ENCODE measurements at places on chromosomes 6 and 20.

- DNase-seq: no peak
These were observed 31.9 kb downstream of the DUSP22 start for GRCh38 chr6:324116-324728.

DNA sequence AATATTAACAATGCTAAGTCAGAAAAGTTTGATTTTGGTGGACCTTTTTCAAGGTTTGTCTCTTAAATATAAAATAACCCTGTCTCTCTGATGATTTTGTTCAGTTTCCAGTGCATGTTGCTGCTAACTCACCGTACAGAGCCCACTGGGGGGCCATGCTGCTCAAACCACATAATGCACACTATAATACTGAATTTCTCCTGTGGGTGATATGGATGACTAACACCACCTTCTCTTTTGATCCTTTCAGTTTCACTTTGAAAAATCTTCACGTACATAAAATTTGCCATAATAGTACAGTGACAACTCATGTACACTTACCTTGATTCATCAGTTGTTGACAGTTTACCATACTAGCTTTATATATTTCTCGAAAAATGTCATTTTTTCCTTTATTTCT is 506.6 kb upstream of the MAN1A1 start:
- peak; percentile 30 for DNase-seq

GRCh38 chr6:42045538-42046460 is 4.5 kb upstream of the TAF8 start:
- peak; percentile 76 for DNase-seq

GRCh38 chr20:22506827-22507226 is 77.5 kb downstream of the FOXA2 start:
- DNase-seq: no peak

- no peak for DNase-seq
These were observed 23.5 kb downstream of the MCM8 start for GRCh38 chr20:5973971-5974370.

DNA sequence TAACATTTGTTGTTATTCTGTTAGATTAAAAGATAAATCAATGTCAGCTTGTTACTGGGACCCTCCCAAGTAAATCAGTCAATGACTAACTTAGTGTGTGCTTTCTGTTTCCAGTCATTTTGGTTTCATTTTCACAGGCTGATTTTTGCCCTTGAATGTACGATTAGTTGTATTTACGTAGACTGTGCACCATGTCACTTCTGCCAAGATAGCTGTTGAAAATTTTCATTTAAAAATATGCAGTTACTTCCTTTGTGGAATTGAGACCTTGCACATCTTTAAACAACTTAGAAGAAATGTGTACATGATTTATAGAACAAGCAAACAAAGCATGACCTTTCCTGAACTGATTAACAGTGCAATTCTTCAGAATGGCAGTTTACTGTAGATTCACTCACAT is 944.8 kb upstream of the CITED2 start:
- no peak for DNase-seq
